Kidney glomerular epithelial cell (primary cell): ENCODE measurements at places on chromosomes 6 and 20.

GRCh38 chr6:169317441-169318202, 64.0 kb upstream of the THBS2 start:
- DNase-seq = no peak

DNA sequence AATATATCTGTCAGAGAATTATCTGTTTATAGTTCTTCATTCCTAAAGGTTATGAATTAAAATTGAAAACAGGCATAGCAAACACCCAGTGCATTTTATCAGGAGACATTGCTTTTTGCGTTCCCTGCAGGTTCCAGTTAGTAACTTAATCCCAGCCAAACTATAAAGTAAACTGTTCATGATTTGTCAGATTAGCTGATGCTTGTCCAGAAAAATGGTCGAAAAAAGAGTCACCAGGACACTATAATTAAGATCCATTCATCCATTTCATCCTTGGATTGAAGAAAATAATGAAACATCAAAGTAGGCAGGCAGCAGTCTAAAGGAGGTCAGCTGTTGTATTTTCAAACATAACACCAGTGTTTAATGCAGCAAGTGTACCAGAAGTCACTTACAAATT, 75.9 kb downstream of the EPHA7 start:
- DNase-seq = no peak

DNA sequence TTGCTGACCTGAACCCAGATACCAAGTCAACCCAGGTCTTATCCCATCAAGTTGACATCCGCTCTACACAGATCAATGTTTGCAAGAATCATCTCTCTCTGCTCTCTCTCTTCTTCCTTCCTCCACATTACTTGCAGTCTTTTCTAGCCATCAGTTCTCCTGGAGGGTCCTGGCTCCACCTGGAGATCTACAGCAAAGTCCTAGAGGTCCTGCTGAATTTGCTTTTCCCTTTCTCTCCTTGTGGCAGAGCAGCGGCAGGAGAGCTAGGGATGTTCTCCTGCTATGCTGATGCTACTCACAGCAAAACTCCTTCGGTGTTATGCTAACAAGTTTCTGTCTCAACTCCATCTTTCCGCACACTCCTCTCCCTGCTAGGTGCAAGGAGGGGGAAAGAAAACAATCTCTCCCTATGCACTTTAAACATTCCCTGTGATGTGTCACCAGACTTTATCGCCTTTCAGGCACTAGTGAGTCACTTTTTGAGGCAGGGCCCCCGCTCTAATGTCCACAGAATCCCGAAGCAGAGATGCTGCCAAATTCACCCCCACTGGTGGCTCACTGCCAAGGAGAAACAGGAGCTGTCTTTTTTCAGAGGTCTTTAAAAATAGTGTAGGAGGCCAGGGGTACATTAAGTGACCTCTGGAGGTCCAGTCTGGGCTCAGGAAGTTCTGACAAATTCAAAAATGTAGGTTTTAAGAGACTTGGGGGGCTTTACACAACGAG, 62.6 kb downstream of the FAM50B start:
- peak; percentile 93 for DNase-seq

GRCh38 chr6:98323605-98324004, 510.8 kb upstream of the POU3F2 start:
- no peak for DNase-seq

DNA sequence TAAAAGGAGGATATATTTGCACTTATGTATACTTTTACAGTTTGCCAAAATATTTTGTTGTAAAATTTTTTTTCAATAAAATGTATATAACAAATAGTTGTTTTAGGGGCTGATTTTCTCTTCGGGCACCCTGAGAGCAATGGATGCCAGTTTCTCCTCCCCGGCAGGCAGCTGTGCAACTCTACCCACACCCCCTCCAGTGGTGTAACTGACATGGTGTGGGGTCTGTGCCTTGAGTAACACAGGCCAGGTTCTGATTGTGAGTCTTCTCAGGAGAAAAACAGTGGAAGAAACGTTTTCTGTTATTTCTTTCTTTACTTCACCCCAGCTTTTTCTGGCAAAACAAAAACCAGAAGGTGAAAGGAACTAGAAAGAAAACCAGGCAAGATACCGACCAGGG, 6.1 kb downstream of the FOXF2 start:
- DNase-seq = no peak

GRCh38 chr20:62576815-62577489, 65.4 kb upstream of the SLCO4A1 start:
- DNase-seq = peak; percentile 0
